ENCODE measurements at places on chromosomes 1 and 21.

DNA sequence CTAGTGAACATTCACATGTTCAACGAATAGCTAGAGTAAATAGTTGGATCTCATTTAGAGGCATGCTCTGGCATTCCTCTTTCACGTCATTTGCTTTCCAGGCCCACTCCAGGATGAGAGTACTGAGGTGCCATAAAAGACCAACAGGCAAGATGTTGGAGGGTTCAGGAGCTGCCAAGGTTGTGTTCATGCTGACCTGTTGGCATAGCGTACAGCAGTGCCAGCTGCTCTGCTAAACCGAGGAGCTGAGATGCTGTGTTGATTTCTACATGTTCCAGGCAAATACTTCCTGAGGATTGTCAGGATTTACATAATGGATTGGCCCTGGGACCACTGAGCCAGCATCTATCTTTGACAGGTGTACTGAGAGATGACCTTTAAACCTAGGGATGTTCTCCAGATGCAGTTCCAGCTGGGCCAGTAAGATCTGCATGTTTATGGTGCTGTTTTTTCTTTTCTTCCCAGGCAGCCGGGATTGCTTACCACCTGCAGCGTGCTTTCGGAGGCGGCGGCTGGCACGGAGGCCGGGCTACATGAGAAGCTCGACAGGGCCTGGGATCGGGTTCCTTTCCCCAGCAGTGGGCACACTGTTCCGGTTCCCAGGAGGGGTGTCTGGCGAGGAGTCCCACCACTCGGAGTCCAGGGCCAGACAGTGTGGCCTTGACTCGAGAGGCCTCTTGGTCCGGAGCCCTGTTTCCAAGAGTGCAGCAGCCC, 66.9 kb downstream of the DISC1 start:
- DNase-seq: no peak

DNA sequence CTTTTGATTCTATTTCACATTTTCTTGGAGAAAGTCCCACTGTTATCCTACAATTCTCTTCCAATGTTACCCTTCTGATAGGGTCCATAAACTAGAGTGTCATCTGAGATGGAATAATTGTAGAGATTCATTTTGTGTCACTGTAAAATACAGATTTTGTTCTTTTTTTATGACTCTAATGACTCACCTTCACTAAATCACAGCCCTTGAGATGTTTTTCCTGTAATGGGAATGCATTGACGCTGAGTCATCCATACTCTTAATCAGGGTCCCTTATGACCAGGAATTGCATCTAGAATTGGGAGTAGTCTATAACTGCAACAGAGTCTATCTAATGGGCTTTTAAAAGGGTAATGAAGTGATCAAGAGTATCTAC, 315.5 kb downstream of the TGFB2 start:
- no peak for DNase-seq

GRCh38 chr1:248714248-248714647, 11.7 kb upstream of the OR14I1 start:
- no peak for DNase-seq

DNA sequence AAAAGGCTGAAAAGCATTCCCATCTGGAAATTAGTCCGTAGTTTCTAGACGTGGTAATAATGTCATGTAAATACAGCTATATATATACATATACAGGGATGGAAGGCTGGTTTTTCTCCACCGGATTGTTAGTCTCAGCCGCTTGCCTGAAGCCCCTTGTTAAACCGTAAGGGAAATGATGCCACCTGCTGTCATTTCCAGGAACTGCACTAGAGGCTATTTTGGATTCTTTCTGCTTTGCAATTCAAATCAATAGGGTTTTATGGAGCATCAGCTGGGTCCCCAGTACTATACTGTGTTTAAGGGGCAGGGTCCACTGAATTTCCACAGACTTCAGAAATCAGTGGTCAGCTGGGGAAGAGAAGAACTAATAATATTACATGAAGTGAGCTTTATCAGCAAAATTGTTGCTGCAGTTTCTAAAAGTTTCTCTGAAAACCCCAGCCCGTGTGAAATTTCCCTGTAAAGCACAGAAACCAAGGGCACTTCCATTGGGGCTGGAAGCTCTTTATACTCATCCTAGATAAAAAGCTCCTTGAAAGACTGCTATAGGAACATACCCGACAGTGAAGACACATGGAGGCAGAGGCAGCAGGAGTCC, 33.8 kb upstream of the MPZL1 start:
- peak; percentile 58 for DNase-seq

DNA sequence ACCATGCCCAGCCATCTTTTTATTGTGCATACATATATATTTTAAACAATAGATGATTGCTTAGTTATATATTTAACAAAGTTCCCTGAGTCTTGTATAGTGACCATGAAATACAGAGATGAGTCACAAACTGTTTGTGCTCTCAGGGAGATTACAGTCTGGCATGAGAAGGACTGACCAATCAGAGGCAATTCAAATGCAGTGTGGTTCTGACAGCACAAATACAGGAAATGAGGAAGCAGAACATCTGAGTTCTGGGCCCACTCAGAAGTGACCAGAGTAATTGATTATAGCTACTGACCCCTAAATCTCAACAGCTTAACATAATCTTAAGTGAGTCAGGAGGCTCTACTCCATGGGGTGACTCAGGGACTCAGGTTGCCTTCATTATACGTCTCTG, 534.5 kb downstream of the OMA1 start:
- DNase-seq: no peak

- no peak for DNase-seq
Measured at GRCh38 chr1:115865704-115866380, 24.9 kb upstream of the NHLH2 start.

- no peak for DNase-seq
Measured at GRCh38 chr1:203103829-203104495, 18.1 kb upstream of the MYOG start.

DNA sequence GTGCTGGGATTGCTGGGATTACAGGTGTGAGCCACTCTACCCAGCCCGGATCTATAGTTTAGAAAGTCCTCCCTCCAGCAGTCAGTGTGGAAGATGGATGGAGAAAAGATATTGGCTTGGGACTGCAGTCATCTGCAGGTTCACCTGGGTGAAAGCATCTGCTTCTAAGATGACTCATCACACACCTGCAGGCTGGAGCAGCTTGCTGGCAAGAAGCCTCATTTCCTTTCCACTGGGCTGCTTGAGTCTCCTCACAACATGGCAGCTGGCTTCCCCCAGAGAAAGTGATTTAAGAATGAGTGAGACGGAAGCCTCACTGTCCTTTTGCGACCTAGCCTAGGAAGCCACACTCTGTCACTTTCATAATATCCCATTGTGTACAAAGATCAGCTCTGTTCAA, 50.0 kb downstream of the FOXO6 start:
- DNase-seq: no peak

DNA sequence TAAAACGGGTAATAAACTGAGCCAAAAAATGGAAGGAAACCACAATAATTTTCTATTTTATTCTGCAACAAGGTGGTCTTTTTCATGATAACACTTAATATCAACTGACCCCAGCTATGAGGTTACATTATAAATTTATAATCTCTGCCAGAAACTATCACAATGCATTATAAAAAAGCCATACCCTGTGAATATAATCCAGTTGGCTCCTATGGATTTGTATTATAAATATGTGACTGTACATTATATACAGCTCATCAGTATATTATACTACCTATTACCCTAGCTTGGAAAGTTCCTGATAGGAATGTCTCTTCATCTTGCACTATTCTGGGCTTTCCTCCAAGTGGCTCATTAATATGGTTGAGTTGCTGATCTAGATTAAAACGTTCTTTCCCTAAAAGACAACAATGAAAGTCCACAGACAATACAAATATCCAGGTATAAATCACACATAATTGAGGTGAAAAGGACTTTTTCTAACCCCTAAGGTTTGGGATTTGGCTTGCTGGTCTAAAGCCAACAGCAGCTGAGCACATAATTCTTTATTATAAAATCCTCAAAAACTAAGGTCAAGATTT, 487.7 kb downstream of the TTLL7 start:
- no peak for DNase-seq

DNA sequence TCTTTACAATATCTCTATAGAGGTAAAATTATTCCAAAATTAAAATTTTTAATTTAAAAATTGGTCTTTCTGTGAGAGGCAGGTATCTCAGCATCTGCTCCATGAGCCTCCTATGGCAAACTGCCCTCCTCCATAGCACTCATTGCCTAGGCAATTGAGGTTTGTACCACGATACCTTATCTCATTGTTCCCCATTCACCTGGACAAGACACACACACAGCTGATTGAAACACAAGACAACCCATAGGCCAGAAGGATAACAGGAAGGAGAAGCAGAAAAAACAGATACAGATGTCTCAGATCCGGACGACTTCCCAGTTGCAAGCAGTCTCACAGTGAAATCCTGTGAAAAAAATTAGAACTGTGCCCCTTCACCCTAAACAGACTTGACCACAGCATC, 24.3 kb downstream of the RHBDL2 start:
- DNase-seq: no peak

DNA sequence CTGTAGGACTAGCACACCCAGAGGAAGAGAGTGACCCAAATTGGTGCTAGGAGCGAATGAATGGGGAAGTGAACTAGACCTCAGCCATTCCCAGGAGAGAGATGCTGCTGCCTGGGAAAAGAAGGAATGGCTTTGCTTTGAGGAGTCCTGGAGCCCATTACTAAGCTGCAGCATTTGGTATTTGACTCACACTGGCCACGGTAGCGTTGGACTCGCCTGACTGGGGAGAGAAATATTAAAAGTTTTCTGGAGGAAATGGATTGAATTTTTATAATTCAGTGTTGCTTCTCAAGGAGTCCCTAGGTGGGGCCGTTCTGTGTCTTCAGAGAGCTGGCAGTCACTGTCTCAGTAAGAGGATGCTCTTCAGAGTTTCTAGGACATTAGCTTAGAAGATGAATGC, 40.2 kb downstream of the PIK3CD start:
- DNase-seq: no peak

DNA sequence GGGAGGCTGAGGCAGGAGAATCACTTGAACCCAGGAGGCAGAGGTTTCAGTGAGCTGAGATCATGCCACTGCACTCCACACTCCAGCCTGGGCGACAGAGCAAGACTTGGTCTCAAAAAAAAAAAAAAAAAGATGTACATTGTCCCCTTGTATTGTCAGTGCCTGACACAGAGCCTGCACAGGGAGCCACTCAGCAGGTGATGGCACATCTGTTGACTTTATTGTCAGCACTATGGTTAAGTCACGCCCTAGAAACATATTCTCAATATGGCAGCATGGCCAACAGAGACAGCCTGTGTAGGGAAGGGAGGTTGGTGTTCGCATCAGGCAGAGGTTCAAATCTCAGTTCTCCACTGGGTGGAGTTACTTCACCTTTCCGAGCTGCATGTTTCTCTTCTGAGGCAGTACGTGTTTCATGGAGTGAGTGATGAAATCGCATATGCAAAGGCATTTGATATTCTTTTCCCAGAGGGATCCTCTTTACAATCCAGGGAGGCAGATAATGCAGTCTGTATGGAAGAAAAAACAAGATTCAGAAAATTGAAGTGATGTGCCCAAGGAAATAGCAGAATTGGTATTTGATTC, 20.6 kb downstream of the LAMC2 start:
- DNase-seq: no peak

- DNase-seq: no peak
Measured at GRCh38 chr1:19390166-19390850, 78.2 kb downstream of the SLC66A1 start.

GRCh38 chr1:8092657-8093056, 66.5 kb upstream of the ERRFI1 start:
- no peak for DNase-seq

DNA sequence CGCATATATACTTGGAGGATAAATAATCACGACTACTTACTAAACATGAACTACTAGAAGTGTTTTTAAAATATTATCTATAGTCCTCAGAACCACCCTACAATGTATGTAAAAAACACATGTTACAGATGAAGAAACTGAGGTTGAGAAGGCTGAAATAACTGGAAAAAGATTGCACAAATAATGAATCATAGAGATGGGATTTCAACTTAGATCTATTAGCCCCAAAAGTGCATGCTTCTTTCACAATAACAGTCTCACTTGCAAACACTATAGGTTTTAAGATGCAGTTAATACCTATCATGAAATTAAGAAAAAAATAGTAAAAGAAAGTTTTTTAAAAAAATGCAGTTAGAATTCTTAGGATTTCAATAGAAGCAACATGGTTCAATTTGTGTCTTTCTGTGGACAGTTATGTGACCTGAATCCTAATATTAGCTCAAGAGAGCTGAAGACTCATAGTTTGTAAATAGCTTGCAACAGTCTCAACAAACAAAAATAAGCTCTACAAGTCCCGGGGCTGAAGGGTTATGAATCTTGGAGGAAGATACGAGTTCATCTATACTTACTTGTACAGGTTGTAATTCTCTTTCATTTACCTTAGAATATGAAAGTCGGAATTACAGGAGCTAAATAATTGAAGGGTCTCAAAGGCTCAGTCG, 58.6 kb upstream of the NTPCR start:
- no peak for DNase-seq

All from stimulated activated CD4-positive, alpha-beta T cell treated with anti-CD3 and anti-CD28 coated beads, Interleukin-12 subunit alpha, Interleukin-12 subunit beta, amount 100 ng/mL, for 48 hours (primary cell).